ENCODE measurements at places on chromosomes 12 and 14. TPM values are rescaled to one million over a fixed set of nuclear protein-coding genes. Genes with fewer than 3 reads are reported as not detected.

DACT1 gene
- polyA plus RNA-seq: 1.7 TPM

MANSC4 gene
- polyA plus RNA-seq: not detected

SP7 gene
- not detected for polyA plus RNA-seq

NACA gene
- 1,105 TPM for polyA plus RNA-seq

FAM186B gene
- 0.04 TPM for polyA plus RNA-seq

INHBC gene
- polyA plus RNA-seq: 0.03 TPM

LAG3 gene
- polyA plus RNA-seq: 0.13 TPM

AQP2 gene
- polyA plus RNA-seq: 0.04 TPM

SLC2A14 gene
- not detected for polyA plus RNA-seq

GRCh38 chr12:121939992-121940766 lies 21.8 kb downstream of the CFAP251 start:
- no peak for DNase-seq

DNA sequence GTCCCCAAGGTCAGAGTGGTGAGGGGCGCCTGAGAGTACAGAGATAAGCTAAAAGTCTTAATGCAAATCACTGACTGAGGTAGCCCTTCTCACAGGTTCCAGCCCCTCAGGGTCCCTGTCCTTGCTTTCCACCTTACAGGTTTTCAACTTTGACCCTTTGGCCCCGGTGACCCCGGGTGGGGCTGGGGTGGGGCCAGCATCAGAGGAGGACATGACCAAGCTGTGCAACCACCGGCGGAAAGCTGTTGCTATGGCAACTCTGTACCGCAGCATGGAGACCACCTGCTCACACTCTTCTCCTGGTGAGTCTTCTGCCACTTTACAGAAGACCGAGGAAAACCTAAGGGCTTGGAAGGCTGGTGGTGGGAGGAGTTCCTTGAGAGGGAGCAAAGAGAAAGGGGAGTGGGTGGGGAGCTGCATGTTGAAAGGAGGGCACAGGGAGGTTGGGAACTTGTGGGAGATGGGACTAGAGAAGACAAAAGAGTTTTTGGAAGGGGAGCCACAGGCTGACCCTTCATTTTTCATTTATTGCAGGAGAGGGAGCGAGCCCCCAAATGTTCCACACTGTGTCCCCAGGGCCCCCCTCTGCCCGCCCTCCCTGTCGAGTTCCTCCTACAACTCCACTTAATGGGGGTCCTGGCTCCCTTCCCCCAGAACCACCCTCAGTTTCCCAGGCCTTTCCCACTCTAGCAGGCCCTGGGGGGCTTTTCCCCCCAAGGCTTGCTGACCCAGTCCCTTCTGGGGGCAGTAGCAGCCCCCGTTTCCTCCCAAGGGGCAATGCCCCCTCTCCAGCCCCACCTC lies 2.4 kb downstream of the MBD6 start:
- DNase-seq: no peak

GRCh38 chr14:33566082-33566481 lies 384.8 kb downstream of the EGLN3 start:
- no peak for DNase-seq

DNA sequence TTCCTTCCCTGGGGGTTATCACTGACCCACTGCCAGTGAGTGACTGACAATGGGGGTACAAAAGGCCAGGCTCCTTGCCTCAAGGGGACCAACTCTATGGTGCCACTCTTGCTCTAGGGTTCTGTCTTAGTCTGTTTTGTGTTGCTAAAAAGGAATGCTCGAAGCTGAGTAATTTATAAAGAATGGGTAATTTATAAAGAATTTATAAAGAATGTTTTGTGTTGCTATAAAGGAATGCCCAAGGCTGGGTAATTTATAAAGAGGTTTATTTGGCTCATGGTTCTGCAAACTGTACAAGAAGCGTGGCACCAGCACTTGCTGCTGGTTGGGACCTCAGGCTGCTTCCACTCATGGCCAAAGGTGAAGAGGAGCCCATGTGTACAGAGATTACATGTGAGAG lies 15.8 kb upstream of the RASSF8 start:
- no peak for DNase-seq

- DNase-seq: no peak
Observed at GRCh38 chr14:24944800-24945199, 105.1 kb downstream of the STXBP6 start.

DNA sequence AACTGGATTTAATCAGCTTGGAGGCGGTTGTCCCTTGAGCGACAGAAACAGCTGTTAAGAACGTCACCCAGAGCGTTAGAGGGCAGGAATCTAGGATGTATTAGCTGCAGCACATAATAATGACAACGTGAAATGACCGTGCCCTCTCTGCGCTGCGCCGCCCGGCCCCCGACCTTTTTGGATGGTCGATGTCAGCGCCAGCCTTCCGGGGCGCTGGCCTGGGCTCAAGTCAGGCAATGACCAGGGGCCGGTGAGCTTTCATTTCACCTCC lies 427 bp upstream of the TMEM120B start:
- DNase-seq: peak; percentile 48

GRCh38 chr14:23728791-23729190 lies 92.6 kb downstream of the DHRS2 start:
- no peak for DNase-seq

GRCh38 chr12:117049295-117049694 lies 49.9 kb downstream of the TESC start:
- no peak for DNase-seq

DNA sequence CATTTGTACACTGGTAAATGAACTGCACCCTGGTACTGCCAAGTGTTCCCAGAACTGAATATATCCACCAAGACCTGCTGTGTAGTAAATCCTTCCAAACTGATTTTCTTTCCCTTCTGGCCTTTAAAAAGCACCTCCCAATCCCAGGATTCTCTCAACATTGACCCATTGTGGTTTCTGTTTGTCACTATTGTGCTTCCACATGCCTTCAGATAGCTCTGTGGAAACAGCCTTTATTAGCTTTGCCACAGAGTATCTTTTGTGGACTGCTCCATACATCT lies 949 bp upstream of the KIF21A start:
- no peak for DNase-seq

DNA sequence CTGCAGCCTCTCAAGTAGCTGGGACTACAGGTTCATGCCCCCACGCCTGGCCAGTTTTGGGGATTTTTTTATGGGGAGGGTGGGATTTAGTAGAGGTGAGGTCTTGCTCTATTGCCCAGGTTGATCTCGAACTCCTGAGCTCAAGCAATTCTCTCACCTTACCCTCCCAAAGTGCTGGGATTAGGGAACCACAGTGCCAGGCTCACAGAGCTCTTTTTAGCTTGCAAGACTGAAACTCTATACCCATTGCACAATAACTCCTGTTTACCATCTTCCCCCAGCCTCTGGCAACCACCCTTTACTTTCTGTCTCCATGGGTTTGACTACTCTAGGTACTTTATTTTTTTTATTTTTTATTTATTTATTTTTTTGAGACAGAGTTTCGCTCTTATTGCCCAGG lies 25.7 kb upstream of the CDK17 start:
- no peak for DNase-seq

DNA sequence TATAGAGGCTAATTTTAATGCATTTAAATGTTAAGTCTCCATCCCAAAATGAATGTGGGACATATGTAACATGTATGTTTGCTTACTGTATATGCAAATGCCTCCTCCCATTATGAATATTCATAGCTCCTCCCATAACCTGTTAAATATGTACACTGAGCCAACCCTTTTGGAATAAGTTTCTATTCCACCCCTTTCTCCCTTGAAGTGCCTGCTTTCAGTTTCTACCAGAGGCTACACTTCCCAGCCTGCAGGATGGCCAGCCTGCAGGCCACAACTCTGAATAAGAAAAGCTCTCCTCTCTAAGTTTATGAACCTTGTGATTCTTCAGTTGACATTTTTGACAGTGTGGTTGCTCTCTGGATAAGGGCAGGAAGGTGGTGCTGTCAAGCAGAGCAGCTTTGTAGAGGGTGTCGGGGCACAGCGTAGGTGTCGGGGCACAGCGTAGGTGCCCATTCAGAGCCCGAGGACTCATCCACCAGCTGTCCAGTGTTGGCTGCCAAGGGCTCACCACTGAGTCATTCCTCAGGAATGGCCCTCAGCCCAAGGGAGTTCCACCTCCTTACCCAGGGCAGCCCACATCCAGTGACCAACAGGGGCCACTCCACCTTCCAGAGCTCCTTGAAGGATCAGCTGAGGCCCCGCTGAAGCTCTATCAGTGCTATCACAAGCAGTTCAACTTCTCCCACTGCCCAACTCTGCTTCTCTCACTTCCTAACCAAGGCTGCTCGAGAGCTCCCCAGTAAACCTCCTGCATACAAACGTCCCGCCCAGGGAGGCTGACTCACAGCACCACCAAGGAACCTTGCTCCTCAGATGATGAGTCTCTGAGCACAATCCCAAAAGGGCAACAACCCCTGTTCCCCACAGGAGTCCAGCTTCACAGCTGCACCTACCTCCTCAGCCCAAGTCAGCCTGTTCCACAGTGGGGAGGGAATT lies 31.4 kb downstream of the VWF start:
- no peak for DNase-seq

DNA sequence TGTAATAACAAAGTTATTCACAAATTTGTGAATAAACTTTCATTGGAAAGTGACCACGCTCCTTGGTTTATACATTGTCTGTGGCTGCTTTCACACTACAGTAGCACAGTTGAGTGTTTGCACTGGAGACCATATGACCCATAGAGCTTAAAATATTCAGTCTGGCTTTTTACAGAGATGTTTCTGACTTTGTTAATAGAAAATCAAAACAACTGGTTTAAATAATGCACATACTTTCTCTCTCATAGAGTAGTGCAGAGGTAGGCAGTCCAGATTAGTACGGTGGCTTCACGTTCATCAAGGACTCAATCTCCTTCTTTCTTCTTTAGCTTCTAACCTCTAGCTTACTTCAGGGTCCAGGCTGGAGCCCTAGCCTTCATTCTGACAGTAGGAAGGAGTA lies 36.2 kb downstream of the PSEN1 start:
- no peak for DNase-seq

GRCh38 chr14:22566845-22567244 lies 22.2 kb downstream of the DAD1 start:
- no peak for DNase-seq

GRCh38 chr14:82854901-82855300 lies 1321.2 kb upstream of the SEL1L start:
- DNase-seq: no peak

GRCh38 chr12:106445959-106446358 lies 88.4 kb downstream of the POLR3B start:
- no peak for DNase-seq

DNA sequence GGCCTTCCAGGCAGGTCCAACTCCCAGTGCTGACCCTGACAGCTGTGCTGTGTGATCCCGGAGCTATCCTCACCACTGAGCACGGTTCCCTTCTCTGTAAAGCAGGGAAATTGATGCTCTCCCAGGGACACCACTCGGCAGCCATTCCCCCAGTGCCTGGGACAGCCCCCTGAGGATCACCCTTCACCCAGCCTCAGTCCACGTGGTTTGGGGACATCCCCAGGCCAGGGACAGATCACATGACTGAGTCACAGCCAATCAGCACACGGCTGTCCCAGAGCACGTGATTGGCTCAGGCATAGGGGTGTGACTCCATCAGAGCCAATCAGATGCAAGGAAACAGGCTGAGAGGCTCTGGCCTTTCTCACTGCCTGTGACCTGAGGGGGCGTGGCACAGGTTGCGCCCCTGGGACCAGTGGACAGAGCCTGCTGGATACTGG lies 68.8 kb upstream of the SFSWAP start:
- DNase-seq: no peak

GRCh38 chr14:55201219-55202101 lies 10.1 kb upstream of the DLGAP5 start:
- DNase-seq: no peak

DNA sequence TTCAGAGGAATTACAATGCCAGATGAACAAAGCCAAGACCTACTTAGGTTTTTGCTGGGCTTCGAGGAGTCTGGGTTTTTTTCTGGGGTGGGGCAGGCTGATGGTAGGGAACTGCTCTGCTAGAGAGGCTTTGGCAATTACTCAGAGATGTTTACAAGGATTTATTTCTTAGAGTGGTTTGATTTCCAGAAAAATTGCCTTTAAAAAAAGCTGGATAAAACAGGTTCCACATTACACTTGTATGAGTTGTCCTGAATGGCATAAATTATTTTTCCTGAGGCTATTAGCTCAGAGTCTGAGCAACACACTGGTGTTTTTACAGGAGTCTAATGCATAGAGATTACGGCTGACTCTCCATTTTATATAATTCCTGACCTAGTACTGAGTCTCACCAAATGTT lies 118.5 kb upstream of the FRMD6 start:
- DNase-seq: no peak

DNA sequence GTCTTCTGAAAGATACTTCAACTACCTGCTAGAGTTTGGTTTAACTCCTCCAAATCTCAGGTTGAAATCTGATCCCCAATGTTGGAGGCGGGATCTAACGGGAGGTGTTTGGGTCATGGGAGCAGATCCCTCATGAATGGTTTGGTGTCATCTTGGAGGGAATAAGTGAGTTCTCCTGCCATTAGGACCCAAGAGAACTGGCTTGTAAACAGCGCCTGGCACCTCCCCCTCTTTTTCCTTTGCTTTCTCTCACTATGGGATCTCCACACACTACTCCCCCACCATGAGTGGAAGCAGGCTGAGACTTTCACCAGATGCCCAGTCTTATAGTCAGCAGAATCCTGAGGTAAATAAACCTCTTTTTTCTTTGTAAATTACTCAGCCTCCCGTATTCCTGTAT lies 2.5 kb downstream of the CNIH1 start:
- no peak for DNase-seq

Data from heart right ventricle (tissue), 16 donors.